ENCODE measurements at places on chromosomes 1 and 21.

DNA sequence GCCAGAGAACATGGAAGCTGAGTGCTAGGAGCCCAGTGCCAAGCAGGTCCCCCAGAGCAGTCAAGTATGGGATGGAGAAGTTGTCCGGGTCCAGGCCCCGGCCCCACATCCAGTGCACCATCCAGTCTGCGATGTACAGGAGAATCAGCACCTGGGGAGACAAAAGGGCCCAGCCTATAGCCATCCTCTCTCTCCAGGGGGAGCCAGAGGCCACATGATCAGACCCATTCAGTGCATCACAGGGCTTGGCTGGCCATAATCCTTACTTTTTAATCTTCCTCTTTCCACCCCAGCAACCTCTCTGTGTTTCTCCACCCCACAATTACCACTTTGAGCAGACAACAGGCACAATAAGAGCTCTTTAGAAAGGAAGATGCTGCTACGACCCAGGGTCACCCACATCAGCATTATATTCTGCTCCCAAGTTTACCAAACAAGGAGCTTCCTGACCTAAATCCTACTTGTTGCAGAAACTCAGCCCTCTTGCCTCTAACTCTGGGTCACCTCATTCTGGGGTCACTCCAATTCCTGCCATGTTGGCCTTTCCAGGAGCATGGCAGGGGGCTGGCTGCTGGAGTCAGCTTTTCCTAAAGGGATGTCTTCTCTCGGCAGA lies 16.4 kb upstream of the RAB29 start:
- DNase-seq, result no peak

GRCh38 chr1:239558991-239559390 lies 172.6 kb downstream of the CHRM3 start:
- DNase-seq, result no peak

GRCh38 chr1:25487628-25488027 lies 55.8 kb upstream of the LDLRAP1 start:
- no peak for DNase-seq

- DNase-seq, result no peak
Observed at GRCh38 chr1:221886743-221887414, 145.0 kb upstream of the DUSP10 start.

DNA sequence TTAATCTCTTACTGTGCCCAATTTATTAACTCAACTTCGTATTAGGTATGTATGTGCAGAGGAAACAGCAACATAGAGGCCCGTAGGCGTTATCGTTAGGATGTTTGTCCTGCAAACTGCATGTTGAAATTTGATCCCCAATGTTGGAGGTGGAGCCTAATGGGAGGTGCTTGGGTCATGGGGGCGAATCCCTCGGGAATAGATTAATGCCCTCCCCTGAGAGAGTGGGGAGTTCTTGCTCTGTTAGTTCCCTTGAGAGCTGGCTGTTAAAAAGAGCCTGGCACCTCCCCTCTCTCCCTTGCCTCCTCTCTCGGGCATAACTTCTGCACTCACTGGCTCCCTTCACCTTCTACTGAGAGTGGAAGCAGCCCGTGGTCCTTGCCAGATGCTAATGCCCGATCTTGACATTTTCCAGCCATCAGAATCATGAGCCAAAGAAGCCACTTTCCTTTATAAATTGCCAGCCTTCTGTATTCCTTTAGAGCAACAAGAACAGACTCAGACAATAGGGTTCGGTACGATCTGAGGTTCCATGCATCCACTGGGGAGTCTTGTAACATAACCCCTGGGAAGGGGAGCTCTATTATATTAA lies 149.0 kb upstream of the RAB4A start:
- no peak for DNase-seq

DNA sequence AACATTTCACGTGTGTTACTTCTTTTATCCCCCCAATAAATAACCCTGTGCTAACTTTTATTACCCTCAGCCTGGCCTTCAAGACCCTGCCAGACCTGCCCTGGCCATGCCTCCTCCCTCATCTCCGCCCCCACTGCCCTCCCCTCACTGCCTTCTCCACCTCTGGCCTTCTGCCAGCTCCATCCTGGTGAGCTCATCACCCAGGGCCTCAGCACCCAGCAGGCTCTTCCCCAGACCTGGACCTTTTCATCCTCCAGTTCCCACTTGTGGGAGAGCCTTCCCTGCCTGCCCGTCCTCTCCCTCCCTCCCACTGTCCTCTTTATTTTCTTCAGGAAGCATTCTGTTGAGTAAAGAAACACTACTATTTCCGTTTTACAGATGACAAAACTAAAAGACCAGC lies 72.0 kb downstream of the SLC66A1 start:
- no peak for DNase-seq

DNA sequence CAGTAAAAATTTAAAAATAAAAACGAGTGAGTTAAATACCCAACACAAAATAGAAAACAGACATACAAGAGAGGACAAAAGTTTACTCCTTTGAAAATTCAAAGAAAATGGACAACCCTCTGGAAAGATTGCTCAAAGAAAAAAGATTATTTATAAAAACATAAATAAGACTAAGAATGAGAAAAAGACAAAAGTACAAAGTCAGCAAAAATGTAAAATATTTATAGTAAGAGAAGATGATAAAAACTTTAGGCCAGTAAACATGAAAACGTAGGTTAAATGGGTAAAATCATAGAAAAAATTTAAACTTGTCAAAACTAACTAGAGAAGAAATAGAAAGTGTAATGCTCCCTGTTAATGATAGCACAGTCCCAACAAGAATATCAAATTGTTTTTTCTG lies 31.9 kb upstream of the SLC45A1 start:
- DNase-seq, result no peak

GRCh38 chr21:41029571-41029970 lies 138.4 kb upstream of the BACE2 start:
- DNase-seq, result no peak

GRCh38 chr1:211557894-211558625 lies 20.9 kb downstream of the SLC30A1 start:
- DNase-seq, result no peak

GRCh38 chr21:31554511-31555022 lies 104.9 kb upstream of the SOD1 start:
- DNase-seq, result no peak

DNA sequence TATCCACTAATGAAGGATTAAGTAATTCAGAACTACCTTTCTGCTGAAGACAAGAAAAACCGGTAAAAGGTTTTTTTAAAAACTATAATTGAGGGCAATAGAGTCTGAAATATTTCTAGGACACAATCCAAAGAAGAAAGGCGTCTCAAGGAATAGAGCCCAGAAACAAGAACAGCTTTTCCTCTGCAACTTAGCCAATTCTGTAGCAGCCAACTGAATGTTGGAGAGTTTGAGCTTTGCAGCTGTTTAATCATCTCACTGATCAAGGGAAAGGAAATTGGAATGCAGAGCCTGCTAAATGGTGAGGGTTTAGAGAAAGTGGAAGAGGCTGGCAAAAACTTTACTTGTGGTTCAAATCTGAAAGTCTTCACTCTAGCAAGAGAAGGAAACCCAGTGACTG lies 818.9 kb downstream of the KCNT2 start:
- DNase-seq, result no peak

DNA sequence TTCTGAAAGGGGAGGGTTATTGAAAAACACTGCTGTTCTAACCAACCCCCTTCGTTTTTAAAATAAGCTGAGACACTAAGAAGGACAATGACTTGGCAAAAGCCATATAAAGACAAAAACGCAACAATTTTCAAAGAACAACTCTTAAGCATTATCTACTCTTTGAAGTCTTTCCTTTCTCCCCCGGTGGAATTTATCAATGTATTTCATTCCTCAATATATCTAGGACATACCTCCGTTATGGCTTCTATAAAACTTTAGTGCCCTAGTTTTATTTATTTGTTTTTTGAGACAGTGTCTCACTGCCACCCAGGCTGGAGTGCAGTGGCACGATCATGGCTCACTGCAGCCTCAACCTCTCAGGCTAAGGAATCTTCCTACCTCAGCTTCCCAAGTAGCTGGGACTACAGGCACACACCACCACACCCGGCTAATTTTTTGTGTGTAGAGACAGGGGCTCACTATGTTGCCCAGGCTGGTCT lies 3.2 kb downstream of the NRDC start:
- no peak for DNase-seq

DNA sequence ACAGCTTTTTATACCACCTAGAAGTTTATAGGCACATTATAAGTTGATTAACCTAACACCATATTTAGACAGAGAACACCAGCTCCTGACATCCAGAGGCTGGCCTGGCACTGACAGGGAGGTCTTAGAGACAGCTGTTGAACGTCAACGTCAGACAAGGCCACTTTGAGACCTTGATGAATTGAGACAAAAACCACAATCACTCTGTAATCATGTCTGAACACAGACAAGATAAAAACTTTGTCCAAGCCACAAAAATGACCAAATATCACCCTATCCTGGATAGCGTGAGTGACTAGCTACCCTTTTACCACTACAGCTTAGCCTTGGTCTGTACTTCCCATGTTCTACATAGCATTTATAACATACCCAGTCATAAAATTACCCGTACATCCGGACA lies 403.6 kb upstream of the CHRM3 start:
- no peak for DNase-seq

DNA sequence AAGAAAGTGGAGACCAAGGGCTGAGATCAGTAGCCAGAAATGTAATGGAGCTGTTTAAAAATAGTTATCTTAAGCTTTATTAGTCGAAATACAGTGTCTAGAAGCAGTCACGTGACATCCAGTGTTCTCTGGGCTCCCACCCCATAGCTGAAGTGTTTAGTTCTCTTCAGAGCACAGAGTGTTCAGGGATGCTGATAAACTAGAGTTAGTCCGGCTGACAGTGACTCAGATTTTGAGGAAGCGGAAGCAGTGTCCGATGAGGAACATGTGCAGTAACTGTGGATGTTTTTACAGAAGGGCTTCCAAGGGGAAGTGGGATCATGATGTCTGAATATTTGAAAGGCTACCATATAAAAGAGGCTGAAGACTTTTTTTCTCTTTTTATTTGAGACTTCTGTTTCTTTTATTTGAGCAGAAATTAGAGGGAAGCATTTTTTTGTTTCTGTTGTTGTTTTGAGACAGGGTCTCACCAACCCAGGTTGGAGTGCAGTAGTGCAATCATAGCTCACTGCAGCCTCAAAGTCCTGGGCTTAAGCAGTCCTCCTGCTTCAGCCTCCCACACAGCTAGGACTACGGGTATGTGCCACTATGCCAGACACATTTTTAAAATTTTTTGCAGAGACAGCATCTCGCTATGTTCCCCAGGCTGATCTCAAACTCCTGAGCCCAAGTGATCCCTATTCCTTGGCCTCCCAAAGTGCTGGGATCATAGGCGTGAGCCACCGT lies 124.2 kb downstream of the GALNT2 start:
- DNase-seq, result no peak

- DNase-seq, result no peak
Observed at GRCh38 chr1:161887730-161888287, 121.7 kb downstream of the ATF6 start.

- no peak for DNase-seq
Observed at GRCh38 chr1:223870617-223871574, 25.1 kb upstream of the TP53BP2 start.

DNA sequence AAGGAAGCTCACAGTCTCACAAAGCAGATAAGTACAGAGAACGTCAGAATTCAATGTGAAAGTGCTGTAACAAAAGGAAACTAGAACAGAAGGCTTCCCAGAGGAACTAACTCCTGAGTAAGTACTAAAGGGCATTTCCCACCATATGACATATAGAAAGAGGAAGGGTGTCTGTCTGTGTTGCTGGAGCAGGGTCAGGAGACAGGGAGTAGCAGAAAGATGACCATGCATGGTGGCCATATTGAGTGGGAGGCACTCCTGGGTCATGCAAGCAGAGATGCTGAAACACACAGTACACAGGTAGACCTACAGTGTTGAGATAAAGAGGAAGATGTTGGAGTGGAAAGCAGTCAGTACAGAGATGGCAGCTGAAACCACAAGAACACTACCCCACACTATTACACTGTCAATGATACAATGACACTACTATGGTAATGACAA lies 47.3 kb downstream of the SLC25A24 start:
- DNase-seq, result no peak

- no peak for DNase-seq
Observed at GRCh38 chr1:28147264-28148094, 29.0 kb downstream of the PTAFR start.

- DNase-seq, result no peak
Observed at GRCh38 chr1:114302821-114303220, 149.2 kb upstream of the SYT6 start.

- DNase-seq, result no peak
Observed at GRCh38 chr21:38441153-38441552, 57.1 kb downstream of the ERG start.

Data from activated gamma-delta T cell (primary cell).